ENCODE measurements at places on chromosomes 1 and 21.

- H3K27me3 ChIP-seq = no peaks in the 10 kb centered on the region
- H3K27ac ChIP-seq = no peak overlapping the region
- DNase-seq = no peak
- no peaks in the 10 kb centered on the region for H3K36me3 ChIP-seq
- H3K4me3 ChIP-seq = no peak overlapping the region
- peaks cover 49% of the 10 kb centered on the region for H3K4me1 ChIP-seq
Measured at GRCh38 chr1:35539073-35539823, 18.0 kb downstream of the KIAA0319L start.

GRCh38 chr1:217437376-217437775, 193.5 kb downstream of the GPATCH2 start:
- peaks cover 15% of the 10 kb centered on the region for H3K36me3 ChIP-seq
- no peak overlapping the region for H3K4me3 ChIP-seq
- no peaks in the 10 kb centered on the region for H3K27me3 ChIP-seq
- H3K27ac ChIP-seq = no peak overlapping the region
- DNase-seq = no peak

- no peaks in the 10 kb centered on the region for H3K27me3 ChIP-seq
- no peak for DNase-seq
- H3K4me1 ChIP-seq = no peaks in the 10 kb centered on the region
- no peaks in the 10 kb centered on the region for H3K36me3 ChIP-seq
- H3K27ac ChIP-seq = no peak overlapping the region
- no peak overlapping the region for H3K4me3 ChIP-seq
Measured at GRCh38 chr1:226009650-226010044, 10.5 kb upstream of the SDE2 start.

DNA sequence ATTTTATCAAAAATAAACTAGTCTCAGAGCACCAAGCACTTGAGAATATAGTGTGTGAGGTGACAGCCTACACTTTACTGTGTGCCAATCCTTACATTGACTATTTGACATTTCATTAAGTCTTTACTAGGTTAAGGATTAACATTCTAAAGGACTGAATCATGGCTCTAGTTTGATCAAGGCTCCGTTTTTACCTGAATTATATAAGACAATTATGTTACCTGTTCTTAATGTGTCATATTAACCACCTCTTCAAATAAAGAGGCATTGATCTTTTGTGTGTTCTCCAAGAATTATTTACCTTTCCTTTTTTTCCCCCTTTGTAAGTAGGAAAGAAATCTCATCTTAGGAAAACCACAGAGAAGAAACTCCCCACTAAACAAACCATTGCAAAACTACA, 189.7 kb downstream of the HS2ST1 start:
- no peaks in the 10 kb centered on the region for H3K27me3 ChIP-seq
- no peak overlapping the region for H3K27ac ChIP-seq
- peaks cover 5% of the 10 kb centered on the region for H3K36me3 ChIP-seq
- DNase-seq = no peak
- no peaks in the 10 kb centered on the region for H3K4me1 ChIP-seq
- H3K4me3 ChIP-seq = no peak overlapping the region

- no peak for DNase-seq
- H3K4me1 ChIP-seq = no peaks in the 10 kb centered on the region
- H3K27me3 ChIP-seq = no peaks in the 10 kb centered on the region
- H3K27ac ChIP-seq = no peak overlapping the region
- no peak overlapping the region for H3K4me3 ChIP-seq
Measured at GRCh38 chr1:178821134-178821866, 49.6 kb downstream of the ANGPTL1 start.
